Stimulated activated CD4-positive, alpha-beta T cell treated with anti-CD3 and anti-CD28 coated beads, Interleukin-1b, Interleukin-23, amount 100 ng/mL, for 24 hours (primary cell): ENCODE measurements at places on chromosomes 3 and 15.

GRCh38 chr3:182802413-182803390 lies 9.4 kb downstream of the ATP11B start:
- no peak for DNase-seq

- no peak for DNase-seq
Measured at GRCh38 chr3:69566275-69566674, 173.0 kb upstream of the MITF start.

- peak; percentile 69 for DNase-seq
Measured at GRCh38 chr15:75801859-75802593, 41.2 kb upstream of the UBE2Q2 start.

DNA sequence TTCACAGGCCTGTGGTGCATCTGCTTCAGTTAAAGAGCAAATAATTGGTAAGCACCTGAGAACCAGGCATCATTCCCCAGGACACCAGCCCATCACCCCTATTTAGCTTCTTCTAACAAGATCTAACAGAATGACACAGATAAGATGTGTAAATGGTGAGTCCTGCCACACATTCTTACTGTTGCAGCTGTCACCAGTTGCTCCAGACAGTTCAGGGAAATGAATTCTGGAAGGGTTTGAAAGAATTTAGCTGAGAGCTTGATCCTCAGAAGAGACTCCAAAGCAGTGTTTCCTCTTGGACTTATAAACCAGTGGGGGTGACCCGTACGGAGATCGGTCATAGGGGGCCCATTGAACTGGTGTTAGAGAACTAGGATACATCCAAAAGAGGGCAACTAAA lies 238.0 kb downstream of the MEX3B start:
- DNase-seq = no peak
